ENCODE measurements at places on chromosomes 7 and 10.

- DNase-seq = peak; percentile 20
Measured at GRCh38 chr7:154767142-154767541, 235.8 kb downstream of the PAXIP1 start.

DNA sequence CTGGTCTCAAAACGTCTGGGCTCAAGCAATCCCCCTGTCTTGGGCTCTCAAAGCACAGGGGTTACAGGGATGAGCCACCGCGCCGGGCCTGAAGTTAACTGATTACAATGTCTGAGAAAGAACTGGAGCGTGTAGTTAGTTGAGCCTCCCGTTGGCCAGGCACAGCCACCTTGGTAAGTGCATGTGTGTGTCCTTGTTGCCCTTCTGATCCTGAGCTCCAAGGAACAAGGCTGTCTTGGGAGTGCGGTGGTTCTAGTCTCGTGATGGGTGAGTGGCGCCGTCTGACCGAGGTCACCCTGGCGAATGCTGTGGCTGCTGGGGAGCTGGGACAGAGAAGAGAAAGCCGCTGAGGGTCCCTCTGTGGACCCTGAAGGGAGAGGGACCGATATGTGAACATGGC, 50.5 kb downstream of the PITRM1 start:
- DNase-seq = no peak

GRCh38 chr10:17512341-17513001, 58.1 kb upstream of the ST8SIA6 start:
- no peak for DNase-seq

DNA sequence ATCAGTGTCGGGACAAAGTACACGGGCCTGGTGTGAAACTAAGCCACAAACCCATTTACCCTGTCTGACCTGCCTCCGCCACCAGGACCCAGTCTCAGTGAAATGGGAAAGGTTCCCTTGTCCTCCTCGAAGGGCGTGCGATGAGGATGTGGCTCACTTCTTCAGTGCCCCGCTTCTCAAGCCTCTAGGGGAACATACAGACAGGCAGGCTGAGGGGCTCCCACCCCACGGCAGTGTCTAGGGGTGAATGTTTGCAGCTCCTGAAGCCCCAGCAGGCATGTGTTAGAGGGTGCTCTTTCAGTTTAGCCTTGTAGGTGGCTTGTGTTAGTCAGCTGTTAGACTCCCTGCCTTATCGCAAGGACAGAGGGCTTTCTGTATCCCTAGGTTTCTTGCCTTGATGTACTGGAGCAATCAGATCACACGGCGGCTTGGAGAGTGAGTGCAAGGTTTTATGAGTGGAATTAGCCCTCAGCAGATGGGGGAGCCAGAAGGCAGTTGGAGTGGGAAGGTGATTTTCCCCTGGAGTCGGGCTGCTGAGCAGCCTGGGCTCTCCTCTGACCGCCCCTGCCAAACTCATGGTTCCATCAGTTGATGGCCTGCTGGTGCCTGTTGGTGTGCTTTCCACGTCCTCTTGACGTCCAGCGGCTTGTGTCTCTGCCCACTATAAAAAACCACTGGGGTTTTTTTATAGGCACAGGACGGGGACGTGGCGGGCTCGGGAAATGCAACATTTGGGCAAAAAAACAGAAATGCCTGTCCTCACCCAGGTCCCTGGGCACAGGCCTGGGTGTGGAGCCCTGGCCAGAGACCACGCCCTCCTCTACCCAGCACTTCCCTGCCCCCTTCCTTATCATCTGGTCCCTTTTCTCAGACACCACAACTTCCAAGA, 759 bp downstream of the NUDT1 start:
- no peak for DNase-seq

DNA sequence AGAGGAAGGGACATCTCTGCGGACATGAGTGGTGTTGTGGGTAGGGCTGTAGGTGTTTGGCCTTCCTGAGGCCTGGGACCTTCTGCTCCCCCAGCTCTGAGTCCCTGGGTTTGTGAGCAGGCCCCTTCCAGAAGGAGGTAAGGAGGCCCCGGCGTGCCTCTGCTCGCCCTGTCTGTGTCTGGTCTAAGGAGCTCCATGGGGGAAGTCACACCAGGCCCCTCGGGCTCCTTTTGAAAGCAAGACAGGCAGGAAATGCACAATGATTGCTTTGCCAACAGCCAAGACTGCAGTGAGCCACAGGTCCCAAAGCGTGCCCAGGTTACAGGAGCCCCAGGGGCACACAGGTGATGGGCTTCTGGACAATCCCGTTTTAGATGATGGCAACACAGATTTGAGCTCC, 89.5 kb downstream of the FAM53B start:
- DNase-seq = no peak

DNA sequence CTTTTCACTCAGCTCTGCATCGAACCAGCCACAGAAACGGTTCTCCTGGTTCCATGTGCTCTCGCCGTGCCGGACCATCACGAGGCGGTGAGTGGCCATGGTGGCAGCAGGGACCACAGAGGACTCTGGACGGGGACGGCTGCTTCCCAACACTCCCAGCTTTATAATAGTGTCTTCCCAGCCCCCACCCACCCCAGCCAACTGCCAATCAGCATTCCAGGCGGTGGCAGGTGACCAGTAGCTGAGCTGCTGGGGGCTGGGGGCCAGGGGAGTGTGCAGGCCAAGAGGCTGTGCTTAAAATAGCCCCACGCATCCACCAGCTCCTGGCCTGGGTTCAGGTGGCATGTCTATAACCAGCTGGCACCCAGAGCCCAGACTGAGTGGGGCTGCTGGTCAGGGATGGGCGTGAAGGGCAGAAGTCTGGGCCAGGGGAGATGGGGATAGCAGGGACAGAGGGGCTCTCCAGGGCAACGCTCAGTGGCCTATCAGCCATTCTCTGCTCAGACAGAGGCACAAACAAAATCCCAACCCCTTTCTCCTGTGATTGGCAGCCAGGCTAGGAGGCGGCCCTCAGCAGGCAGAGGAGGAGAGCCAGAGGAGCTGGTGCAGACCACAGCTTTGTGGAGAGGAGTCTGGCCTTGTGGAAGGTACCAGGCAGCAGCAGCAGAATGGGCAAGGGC, at the start of gene PGAM2:
PGAM2 (minus strand) TSS at position 137 of the 680 bp plus-strand sequence; CDS start at position 99, 38 bp downstream.
- peak; percentile 82 for DNase-seq

DNA sequence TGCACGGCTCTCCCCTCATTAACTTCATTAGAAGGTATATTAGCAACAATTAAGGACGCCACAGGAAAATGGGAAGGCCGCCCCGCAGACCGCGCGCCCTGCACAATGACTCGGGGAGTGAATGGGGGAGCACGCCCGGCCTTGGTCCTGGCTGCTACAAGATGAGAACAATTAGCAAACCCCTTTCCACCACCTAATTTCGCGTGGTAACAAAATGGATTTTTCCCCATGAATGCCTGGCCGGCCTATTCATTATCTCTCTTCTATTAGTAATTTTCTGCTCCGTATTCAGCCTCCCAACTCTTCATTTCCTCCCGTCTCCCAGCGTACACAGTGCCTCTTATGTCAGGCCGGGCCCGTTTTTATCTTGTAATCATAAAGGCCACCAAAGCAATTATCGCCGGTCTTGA, 346.9 kb downstream of the DNAJB6 start:
- no peak for DNase-seq

- DNase-seq = no peak
Measured at GRCh38 chr7:24835643-24836042, 78.4 kb upstream of the GSDME start.

All from brain (organoid and tissue), 16 donors.